GOT3 (cell line): ENCODE measurements at places on chromosomes 16 and 17.

DNA sequence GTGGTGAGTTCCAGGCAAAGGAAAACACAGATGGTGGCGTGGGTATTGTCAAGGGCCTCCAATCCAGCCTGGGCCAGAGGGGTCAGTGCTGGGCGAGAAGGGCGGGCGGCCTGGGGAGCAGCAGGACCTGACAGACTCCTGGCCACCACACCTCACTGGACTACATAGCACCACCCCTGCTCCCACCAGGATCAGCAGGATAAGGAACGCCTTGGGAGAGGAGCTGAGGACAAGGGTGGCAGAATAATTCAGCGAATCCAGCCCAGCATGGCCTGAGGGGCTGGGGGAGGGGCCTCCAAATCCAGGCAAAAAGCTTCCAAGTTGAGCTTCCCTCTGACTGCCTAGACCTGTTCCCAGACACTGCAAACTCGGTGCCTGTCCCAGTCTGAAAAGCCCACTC is 6.5 kb downstream of the DLX4 start:
- no peak for DNase-seq

DNA sequence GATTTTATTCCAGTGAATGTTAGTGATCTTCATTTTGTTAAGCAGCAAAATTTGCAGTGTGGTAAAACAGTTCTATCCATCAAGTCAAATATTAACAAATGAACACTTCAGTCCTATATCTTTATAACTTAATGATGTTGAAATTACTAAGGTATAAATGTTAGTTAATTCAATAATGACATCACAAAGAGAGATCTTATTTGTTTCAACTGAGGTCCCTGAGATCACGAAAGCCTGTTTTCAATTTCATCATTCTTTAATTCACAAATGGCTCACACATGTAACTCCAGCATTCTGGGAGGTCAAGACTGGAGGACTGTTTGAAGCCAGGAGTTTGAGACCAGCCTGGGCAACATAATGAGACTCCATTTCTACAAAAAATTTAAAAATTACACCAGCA is 13.9 kb downstream of the SMURF2 start:
- no peak for DNase-seq

DNA sequence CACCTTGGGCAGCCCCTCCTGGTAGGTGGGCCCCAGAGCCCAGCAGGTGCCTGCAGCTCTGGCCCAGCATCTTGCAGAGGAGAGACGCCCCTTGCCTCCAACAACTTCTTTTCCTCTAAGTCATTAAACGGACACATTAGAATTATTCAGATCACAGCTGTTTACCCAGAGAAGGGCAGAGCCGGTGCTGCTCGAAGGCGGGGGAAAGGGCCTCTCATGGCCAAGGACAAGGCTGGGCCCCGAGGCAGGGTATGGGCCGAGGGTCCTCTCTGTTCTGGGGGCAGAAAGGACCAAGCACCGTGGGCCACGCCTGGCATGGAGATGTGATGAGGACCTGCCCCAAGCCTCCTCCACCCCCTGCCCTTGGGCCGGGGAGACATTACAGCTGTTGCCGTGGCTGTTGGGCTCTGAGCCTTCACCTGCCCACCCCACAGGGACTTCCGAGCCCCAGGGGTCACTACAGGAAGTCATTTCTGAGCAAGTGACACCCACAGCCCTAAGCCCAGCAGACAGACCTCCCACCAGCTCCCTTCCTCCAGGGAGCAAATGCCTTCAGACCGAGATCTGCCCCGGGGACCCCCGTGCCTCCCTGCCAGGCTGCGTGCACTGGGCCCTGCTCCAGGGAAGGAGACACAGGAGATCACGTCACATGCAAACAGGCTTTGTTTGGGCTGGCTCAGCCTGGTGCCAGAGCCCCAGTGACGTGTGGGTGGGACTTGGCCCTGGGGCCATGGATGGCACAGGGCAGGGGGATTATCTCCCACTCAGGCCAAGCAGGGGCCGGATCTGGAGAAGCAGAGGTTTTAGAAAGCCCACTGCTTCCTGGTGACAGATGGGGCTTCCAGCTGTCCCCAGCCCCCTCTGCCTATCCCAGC is 699 bp upstream of the PVALEF start:
- DNase-seq, result no peak

GRCh38 chr17:41329279-41329948 is 13.9 kb upstream of the KRTAP17-1 start:
- no peak for DNase-seq

DNA sequence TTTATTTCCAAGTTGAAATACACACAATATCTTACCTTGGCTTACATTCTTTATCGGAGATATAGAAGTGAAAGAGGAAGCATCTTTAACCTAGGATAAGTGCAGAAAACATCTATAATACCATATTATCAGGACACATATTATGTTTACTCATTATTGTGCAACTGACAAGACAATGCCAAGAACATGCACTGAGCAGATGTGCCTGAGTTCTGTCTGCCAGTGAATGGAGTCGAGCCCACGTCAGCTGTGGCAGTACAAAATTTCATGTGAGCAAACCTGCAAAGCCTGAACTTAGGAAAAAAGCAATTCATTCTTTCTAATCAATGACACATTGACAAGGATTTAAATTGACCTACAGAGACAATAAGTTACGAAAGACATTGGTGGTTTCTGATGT is 154.4 kb downstream of the AXIN2 start:
- DNase-seq, result no peak

DNA sequence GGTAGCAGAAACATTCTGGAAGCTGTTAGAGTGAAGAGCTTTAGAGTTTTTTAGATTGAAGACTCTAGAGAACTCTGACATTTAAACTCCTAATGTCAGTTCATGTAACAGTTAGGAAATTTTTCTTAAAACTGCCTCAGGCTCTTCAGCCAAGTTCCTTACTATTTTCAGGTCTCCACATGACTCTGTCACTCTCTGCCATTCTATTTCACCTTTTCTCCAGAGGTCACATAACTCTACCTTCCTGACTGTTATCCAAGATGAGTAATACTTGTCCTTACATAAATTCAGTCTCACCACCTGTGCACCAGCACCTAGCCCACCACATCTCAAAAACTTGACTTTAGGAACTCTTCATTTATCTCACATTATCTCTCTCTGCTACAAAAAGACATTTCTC is 347.1 kb upstream of the CA10 start:
- no peak for DNase-seq

DNA sequence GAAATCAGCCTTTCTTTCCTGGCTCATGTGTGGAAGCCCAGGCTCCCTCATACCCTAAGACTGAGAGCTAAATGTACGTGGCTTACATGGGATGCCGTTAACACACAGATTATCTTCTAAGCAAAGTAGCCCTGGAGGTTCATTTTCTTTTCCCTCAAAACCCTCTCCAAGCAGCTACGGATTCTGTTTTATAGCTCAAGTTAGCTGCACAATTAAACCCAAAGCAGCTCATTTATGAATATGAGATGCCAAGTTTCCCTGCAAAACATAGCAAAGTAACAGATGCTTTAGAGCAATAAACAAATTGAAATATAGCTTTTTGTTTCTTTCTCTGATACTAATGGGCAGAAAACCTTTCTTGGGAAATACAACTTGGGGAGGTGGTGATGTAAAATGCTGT is 72.0 kb downstream of the HS3ST2 start:
- DNase-seq, result no peak

DNA sequence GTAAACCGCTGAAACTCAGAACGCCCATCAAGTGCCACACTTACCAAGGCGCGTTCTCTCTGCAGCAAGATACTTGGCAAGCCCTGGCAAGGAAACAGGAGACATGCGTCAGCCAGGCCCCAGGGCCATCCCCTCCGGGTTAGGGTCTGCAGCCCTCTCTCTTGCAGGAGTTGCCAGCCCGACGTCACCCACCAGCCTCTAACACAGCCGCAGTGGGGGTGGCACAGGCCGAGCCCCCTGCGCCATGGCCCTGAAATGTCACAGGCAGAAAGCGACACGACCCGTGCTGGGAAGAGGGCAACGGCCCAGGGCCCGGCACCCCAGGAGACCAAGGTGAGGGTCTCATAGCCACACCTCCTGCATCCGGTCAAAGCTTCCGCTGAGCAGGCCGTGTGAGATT is 21.9 kb downstream of the ELAC2 start:
- DNase-seq, result no peak

- DNase-seq, result no peak
Observed at GRCh38 chr16:2904922-2905240, 6.8 kb upstream of the FLYWCH1 start.

DNA sequence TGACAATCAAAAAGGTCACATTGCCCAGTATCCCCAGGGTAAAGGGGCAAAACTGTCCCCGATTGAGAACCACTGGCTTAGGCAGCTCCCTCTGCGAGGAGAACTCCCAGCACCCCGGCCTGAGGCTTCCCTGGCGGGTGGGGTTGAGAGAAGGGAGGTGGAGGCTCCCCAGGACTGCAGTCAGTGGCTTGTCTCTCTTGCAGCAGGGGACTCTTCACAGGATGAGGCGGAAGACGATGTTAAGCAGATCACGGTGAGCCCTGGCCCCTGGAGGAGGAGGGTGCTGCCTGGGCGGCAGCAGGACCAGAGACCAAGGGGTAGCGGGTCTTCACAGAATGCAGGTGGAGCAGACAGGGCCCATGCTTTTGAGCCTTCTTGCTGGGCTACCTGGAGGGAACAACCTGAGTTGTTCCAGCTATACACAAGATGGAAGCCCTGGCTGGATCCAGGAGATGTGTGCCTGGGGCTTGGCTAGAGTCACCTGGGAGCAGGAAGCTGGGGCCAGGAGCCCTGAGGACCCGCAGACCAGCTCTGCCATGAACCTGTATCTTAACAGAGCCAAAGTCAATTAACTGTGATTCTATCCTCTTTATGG is 16.8 kb downstream of the POLR3E start:
- no peak for DNase-seq

DNA sequence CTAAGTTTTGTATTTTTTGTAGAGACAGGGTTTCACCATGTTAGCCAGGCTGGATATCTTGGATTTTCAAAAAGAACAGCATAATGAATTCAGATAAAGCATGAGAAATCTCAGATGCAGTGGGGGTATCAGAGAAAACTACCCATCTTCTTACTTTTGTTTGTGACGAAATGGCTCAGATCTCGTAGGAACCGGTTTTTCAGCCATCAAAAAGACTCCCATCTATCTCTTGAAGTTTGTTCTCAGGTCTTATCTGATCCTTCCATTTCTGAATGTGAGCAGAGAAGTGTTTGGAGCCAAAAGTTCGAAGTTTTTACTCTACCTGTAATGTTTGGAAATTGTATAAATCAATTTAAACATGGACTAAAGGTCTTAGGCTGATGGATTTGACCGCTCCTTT is 57.2 kb downstream of the LDHD start:
- DNase-seq, result no peak

- DNase-seq, result no peak
Observed at GRCh38 chr16:23959752-23960072, 123.9 kb downstream of the PRKCB start.

DNA sequence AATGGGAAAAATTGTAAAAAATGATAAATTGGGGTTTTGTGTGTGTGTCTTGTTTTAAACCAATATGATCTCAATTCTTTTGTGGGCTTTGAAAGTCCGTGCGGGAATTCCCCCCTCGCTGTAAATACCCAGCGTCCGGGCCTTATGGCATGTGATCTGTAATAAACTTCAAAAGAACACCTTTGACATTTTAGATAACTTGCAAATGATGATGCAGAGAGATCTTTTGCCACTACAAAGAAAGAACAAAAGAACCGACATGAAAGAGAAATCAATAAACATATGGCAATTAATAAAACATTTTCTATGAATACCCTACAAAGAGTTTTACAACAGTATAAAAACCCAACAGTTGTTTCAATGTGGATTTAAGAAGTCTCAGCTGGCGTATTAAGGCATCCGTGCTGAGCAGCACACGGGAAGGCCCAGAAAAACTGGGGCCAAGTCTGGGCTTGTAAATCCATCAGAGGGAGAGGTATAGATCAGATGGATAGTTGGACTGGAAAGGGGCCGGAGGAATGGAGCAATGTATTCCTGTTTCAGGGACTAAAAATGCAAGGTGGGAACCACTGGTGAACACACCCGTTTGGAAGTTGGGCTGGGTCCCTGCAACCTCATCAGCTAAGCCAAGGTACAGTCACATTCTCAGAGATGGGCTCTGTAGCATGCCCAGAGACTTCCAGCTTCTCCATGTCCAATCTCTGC is 115.2 kb downstream of the IRX5 start:
- no peak for DNase-seq

DNA sequence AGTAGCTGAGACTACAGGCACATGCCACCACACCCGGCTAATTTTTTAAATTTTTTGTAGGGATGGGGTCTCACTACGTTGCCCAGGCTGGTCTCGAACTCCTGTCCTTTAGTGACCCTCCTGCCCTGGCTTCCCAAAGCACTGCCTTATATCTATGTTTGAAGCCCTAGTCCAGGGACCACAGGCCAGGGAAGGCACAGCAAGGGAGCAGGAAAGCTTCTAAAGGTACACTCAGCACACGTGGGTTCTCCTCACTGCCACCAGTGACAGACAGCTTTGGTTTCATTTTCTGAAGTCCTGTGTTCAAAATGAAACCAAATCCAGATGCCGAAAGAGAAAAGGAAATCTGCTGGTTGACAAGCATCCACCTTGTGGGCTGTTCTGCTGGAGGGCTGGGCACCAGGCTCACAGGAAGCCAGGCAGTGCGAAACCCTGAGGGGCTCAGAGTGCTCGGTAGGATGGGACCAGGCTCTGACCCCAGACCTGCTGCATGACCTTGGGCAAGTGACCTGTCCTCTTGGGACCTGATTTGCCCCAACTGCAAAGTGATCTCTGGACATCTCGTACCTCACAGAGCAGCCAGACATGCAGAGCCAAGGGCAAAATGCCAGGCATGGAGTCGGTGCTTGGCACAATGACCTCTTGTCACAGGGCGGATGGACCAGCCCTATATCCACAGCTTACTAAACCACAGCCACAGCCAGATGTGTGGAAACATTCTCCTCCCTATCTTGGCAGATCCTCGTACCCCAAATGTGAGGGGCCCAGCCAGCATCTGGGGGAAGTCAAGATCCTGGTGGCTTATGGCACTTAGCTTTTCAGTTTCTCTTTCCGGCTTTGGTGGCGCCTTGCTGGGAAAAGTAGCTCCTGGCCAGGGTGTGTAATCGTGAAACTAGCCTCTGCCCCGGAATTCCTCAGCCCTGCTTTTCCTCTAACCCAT is 2.8 kb upstream of the SOCS1 start:
- DNase-seq, result no peak

DNA sequence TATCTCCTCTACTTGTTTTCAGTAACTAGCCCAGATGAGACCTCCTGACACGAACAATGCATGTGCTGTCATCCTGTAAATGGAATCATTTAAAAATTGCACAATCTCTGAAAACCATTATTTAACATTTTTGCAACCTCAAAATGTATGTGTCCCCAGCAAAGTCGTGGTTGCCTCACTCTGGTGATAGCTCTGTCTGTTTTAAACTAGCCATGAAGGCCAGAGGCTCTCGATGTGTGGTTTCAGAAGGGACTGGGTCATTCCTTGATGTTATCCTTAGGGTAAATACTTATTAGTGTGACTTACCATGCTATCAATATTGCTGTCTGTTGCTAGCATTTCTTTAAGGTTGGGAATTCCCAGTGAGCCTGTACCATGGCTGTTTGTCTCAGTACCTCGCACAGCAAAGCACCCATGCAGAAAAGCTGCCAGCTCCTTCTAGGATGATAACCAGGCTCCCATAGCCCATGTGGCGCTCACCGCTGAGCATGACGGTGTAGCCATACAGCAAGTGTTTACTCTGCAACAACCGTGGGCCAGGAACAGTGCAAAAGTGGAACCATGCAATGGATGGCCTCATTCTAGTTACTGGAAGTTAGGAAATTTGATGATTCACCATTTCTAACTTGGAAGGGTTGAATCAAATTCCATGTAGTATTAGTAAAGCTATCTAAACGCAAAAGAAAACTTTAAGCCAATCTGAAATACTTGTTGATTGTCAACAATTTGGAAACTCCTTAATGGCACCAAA is 2.9 kb upstream of the PGS1 start:
- no peak for DNase-seq

GRCh38 chr17:19705771-19706770 is 10.3 kb downstream of the SLC47A2 start:
- DNase-seq, result no peak

- DNase-seq, result no peak
Observed at GRCh38 chr17:8137645-8138373, 13.9 kb upstream of the HES7 start.
